ENCODE measurements at places on chromosomes 5 and 9.
A peak's percentile ranks its signal among the peaks of the same experiment; 100 is the strongest.

DNA sequence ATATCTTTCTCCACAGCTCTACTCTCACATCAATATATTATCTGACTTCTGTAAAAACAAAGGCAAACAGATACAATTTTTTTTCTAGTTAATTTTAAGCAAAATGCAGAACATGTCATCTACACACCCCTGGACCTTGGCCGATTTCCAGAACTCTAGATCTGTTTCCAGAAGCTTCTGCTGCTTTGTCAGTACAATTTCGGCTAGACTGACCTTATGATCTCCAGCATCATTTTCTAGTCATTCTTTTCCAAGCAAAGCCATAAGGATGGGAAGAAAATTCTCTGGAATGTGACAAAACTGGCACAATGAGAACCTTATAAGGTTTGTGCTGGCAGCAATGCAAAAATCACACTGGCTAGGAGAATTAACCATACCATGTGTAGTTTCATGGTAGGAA is 132.8 kb upstream of the MPDZ start:
- no peak for DNase-seq

DNA sequence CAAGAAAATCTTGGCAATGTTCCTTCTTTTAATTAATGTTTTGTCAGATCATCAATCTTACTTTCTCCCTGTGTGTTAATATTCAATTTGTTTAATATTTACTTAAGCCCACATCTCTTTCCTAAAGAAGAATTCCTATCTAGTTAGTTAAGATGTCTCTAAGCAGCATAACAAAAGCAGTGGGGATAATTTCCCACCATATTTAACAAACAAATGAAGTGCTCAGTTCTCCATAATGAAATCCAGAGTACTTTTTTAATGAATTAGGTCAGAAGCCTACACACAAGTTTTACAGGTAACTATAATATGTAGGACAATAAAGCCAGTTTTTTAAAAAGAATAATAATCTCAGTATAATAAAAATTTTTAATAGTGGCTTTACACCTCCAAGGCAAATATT is 1918.8 kb downstream of the EFNA5 start:
- no peak for DNase-seq

- peak; percentile 84 for DNase-seq
These were observed 16.1 kb downstream of the GBGT1 start for GRCh38 chr9:133147412-133148198.

- no peak for DNase-seq
These were observed 14.2 kb downstream of the RORB start for GRCh38 chr9:74511333-74511732.
